Activated T-helper 2 cell treated with anti-CD3 and anti-CD28 coated beads, Interferon-gamma antibody, Interleukin-2, Interleukin-4, amounts not matched to agents 10 μg/mL and 5 μg/mL and 100 μg/mL, durations not matched to agents 14 hours and 24 hours and 36 hours (primary cell): ENCODE measurements at places on chromosomes 2 and 18. TPM values are rescaled to one million over a fixed set of nuclear protein-coding genes. Genes with fewer than 3 reads are reported as not detected.

The POTEI gene
- total RNA-seq = not detected in 2 replicates

The CHRNG gene
- not detected in 2 replicates for total RNA-seq

The CDH20 gene
- not detected in 2 replicates for total RNA-seq

The HOXD8 gene
- total RNA-seq = not detected in 2 replicates

The PJVK gene
- 1.7 and 2.0 TPM in 2 replicates for total RNA-seq

DNA sequence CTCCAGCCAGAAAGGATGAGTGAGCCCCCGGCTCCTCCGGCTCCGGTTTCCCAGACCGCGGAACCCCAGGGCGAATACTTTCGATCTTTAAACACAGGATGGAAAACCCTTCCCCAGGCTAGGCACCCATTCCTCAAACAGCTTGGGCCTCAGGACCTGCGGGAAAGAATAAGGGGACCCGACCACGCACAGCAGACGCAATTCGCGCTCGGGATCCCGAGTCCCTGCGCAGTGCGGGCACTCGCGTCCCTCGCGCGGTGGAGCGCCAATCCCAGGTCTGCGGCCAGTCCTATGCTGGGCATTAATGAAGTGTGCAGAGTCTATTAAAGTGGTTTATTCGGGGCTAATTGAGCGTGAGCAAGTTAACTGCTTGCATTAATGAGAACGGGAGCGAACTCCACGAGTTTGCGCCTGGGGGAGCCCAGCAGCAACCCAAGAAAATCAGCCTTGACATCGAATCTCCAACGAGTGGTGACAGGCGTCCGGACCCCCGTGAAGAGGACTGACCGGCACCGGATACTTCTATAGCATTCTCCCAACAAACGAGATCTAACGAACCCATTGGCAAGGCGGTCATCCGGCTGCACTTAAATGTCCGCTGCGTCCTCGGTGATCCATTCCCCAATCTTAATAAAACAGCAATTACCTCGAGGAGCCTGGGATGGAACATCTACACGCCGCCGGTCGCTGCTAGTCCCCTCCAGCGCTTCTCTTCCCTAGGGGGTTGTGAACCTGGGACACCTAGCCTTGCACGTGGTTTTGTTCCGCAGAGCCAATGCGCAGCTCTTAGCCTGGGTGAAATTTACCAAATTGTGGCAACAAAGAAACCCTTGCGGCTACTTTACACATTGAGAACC lies 1.6 kb downstream of the OSR1 start:
- DNase-seq = no peak
- no peak overlapping the region for H3K27ac ChIP-seq
- peaks cover 2% of the 10 kb centered on the region for H3K36me3 ChIP-seq
- peaks cover 18% of the 10 kb centered on the region for H3K4me1 ChIP-seq
- no peak overlapping the region for H3K4me3 ChIP-seq

DNA sequence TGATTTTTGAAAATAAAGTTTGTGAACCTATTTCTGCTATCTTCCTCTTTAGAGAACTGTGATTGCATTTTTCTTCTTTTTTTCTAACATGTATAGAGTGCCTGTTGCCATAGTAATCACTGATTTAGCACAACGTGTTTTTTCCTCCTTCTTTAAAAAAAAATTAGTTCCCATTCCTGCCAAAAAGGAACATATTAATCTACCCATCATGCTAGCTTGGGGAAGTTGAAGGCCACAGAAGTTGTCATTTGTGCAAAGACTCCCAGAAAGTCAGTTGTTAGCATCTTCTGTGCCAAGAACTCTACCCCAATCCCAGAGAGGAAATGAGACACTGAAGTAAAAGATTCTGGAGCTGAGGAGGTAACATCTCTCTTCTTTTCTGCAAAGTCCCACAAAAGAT lies 57.3 kb downstream of the SLC8A1 start:
- peaks cover 2% of the 10 kb centered on the region for H3K27me3 ChIP-seq
- H3K4me1 ChIP-seq = peaks cover 4% of the 10 kb centered on the region
- H3K27ac ChIP-seq = no peak overlapping the region
- H3K36me3 ChIP-seq = no peaks in the 10 kb centered on the region
- no peak for DNase-seq
- H3K4me3 ChIP-seq = no peak overlapping the region

- no peak overlapping the region for H3K4me3 ChIP-seq
- DNase-seq = no peak
- no peaks in the 10 kb centered on the region for H3K36me3 ChIP-seq
- no peaks in the 10 kb centered on the region for H3K4me1 ChIP-seq
- no peak overlapping the region for H3K27ac ChIP-seq
Measured at GRCh38 chr2:71684226-71685072, 231.1 kb downstream of the DYSF start.

DNA sequence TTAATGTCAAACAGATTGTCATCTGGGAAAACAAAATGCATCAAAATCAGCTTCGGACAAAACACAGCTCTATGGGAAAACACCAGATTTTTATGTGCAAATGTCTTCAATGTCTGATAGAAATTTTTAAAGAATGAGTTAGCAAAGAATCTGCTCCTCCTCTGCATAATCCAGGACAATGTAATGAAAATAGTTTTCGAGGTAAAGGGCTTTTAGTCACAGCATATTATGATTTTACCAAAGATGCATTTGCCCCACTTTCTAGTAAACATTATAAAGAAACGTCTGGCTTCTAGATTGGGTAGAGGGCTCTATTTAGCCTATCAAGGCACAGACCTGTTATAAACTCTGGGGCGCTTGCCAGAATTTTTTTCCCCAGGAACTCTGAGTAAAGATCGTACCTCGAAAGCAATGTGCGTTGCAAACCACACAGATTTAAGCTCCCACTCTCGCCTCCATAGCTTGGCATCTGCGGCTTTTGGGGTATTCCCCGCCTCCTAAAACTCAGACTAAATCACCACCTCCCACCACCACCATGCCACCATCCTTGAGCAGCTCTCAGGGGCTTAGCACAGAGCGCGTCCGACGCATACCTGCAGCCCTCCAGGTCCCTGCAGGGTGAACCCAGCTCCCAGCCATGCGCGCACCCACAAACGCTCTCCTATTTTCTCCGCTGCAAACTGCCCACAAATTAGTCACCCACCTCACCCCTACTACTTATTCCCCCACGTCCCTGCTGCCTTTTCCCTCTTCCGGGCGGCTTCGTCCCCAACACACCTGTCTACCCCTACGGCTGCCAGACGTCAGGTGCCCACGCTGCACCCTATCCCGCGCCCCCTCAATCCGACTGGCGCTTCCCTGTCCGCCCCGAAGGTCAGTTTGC lies 829 bp downstream of the ACVR1C start:
- H3K4me1 ChIP-seq = peaks cover 22% of the 10 kb centered on the region
- no peak overlapping the region for H3K27ac ChIP-seq
- H3K27me3 ChIP-seq = peaks cover 18% of the 10 kb centered on the region
- no peaks in the 10 kb centered on the region for H3K36me3 ChIP-seq
- H3K4me3 ChIP-seq = peak overlapping the region; percentile 79

DNA sequence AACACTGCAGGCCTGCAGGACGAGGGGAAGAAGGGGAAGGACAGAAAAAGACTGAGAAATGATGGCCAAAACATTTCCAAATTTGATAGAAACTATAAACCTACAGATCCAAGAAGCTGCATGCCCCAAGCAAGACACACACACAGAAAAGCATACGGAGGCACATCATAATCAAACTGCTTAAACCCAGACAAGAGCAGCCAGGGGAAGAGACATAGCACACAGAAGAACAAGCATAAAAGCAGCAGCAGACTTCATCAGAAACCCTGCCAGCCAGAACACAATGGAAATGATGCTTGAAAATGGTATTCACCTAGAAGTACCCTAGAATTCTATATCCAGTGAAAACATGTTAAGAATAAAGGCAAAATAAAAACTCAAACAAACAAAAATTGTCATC lies 57.2 kb upstream of the RNU4ATAC start:
- H3K36me3 ChIP-seq = peaks cover 32% of the 10 kb centered on the region
- peak overlapping the region; percentile 8 for H3K27ac ChIP-seq
- DNase-seq = no peak
- peaks cover 22% of the 10 kb centered on the region for H3K4me1 ChIP-seq
- no peaks in the 10 kb centered on the region for H3K27me3 ChIP-seq

- H3K4me1 ChIP-seq = no peaks in the 10 kb centered on the region
- no peaks in the 10 kb centered on the region for H3K36me3 ChIP-seq
- no peak overlapping the region for H3K27ac ChIP-seq
- peaks cover 8% of the 10 kb centered on the region for H3K27me3 ChIP-seq
- H3K4me3 ChIP-seq = no peak overlapping the region
- no peak for DNase-seq
Measured at GRCh38 chr2:120410487-120410886, 64.6 kb downstream of the INHBB start.

- H3K27me3 ChIP-seq = peaks cover 10% of the 10 kb centered on the region
- H3K4me3 ChIP-seq = no peak overlapping the region
- H3K4me1 ChIP-seq = no peaks in the 10 kb centered on the region
- no peak for DNase-seq
- no peak overlapping the region for H3K27ac ChIP-seq
Measured at GRCh38 chr2:160977376-160977775, 182.9 kb upstream of the TANK start.

GRCh38 chr2:383888-384287 lies 96.0 kb upstream of the ALKAL2 start:
- H3K4me1 ChIP-seq = no peaks in the 10 kb centered on the region
- no peak overlapping the region for H3K4me3 ChIP-seq
- no peak overlapping the region for H3K27ac ChIP-seq
- H3K27me3 ChIP-seq = peaks cover 1% of the 10 kb centered on the region
- H3K36me3 ChIP-seq = no peaks in the 10 kb centered on the region

DNA sequence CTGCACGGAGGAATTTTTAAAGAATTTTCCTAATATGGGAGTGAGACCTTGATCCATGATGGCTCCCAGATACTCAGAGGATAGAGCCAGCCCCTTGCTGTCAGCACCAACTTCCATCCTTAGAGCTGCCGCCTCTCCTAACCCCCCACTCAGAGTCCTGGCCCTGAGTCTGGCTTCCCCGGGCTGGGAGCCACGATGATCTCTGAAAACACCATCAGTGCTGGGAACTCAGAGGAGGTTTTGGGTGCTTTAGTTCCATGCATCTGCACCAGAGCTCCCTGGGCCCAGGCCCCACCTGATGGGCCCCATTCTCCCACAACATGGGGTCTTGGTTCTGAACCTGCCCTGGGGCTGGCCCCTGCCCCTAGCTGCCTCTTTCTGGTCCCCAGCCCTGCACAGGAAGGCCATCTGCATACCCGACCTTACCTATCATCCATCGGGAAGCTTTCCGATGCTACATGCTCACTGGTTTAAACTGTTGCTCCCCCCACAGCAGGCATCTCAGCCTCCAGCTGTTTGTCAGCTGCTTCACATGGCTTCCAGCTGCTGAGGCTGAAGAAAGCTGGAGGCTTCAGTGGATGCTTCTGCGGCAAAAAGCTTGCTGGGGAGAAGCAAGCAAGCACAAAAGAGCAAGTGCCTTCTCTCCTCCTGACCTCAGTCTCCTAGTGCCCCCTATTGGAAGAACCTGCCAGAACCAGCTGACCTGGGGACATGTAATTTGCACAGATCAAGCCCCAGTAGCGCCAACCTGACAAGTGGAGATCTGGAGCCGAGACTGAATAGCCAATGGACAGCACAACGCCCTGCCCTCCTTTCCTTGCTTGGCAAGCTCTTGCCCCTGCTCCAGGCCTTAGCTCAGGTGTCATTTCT lies 24.2 kb upstream of the RHOB start:
- no peak for DNase-seq
- no peak overlapping the region for H3K4me3 ChIP-seq
- no peak overlapping the region for H3K27ac ChIP-seq
- H3K4me1 ChIP-seq = peaks cover 15% of the 10 kb centered on the region

DNA sequence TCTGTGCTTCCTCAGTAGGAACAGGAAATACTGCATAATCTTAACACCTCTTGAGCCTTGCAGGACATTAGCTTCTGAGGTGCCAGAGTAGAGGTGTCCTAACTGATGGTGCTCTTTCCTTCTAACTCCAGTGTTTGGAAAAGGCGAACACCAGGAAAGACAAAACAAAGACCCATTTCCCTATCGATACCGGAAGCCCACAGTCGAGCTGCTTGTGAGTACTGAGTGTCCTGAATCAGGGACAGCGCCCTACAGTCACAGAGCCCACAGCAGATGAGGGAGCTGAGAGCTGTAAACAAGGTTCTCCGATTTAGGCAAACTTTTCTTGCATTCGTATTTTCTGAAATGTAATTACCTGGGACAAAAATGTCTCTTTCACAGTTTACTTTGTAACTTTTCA lies 50.7 kb downstream of the SLC14A2 start:
- no peaks in the 10 kb centered on the region for H3K36me3 ChIP-seq
- H3K27me3 ChIP-seq = peaks cover 14% of the 10 kb centered on the region

GRCh38 chr2:118061135-118061955 lies 26.9 kb upstream of the INSIG2 start:
- H3K4me1 ChIP-seq = peaks cover 7% of the 10 kb centered on the region
- DNase-seq = no peak
- no peak overlapping the region for H3K4me3 ChIP-seq
- no peaks in the 10 kb centered on the region for H3K36me3 ChIP-seq

DNA sequence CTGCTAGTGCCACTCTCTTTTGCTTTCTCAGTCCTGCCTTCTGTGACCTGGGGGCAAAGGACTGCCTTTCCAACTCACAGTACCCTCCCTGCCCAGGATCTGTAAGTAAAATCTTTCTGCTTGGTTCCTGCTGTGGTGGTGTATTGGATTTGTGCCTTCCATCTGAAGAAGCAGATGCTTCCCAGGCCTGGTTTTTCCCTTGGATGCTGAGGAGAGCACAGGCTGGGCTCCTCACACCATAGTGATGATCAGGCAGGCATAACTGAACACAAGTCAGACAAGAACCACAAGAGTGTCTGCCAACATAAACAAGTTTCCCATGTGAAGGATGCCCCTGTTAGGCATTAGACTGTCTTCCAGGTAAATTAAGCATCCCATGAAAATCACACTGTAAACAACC lies 121.3 kb upstream of the NRXN1 start:
- no peak overlapping the region for H3K27ac ChIP-seq
- no peaks in the 10 kb centered on the region for H3K36me3 ChIP-seq

GRCh38 chr2:85104228-85104627 lies 29.0 kb upstream of the TCF7L1 start:
- H3K4me3 ChIP-seq = no peak overlapping the region
- no peaks in the 10 kb centered on the region for H3K27me3 ChIP-seq
- no peak for DNase-seq
- no peaks in the 10 kb centered on the region for H3K4me1 ChIP-seq
- H3K27ac ChIP-seq = no peak overlapping the region

- peaks cover 11% of the 10 kb centered on the region for H3K4me1 ChIP-seq
- DNase-seq = no peak
- no peak overlapping the region for H3K4me3 ChIP-seq
- no peaks in the 10 kb centered on the region for H3K27me3 ChIP-seq
- H3K36me3 ChIP-seq = no peaks in the 10 kb centered on the region
- no peak overlapping the region for H3K27ac ChIP-seq
Measured at GRCh38 chr2:443741-444140, 155.8 kb upstream of the ALKAL2 start.
